ENCODE measurements at places on chromosomes 3 and 15.
A peak's percentile ranks its signal among the peaks of the same experiment; 100 is the strongest.

DNA sequence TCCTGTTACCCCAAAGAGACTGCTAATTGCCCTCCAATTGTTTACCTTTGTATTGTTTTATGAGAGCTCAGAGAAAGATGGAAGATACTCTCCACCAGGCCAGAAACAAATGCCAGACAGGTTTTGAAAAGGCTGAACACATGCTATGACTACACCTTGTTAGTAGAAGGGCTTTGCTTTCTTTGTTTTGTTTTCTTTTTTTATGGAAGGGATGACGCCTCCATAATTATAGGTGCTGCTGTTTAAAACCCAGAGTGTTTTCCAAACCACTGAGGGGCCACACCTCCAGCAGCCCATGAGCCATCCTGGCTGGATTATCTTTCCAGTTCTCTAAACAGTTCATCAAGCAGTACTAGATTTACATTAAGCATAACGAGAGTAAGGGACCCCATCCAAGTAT is 5.6 kb upstream of the FOXP1 start:
- DNase-seq, result no peak

GRCh38 chr3:157533298-157534070 is 30.3 kb upstream of the VEPH1 start:
- DNase-seq, result no peak

DNA sequence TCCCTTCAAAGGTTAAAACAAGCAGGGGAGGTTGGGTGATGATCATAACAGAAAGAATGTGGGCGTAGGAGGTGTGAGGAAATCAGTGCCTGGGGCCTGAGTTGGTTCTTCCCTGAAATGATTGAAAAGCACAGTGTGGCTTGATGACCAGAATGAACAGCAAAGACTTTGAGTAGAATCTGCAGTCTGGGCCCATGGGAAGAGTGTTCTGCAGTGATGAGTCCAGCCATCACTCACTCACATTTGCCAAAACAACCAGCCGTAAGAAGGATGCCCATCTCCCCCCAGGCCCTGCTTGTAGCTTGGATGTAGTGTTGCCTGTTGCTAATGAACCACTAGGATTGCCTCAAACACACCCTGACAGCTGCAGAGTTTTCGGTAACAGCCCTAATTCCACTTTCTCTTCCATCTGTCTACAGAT is 67.9 kb downstream of the VGLL3 start:
- DNase-seq, result no peak

GRCh38 chr3:17431004-17431403 is 311.4 kb downstream of the TBC1D5 start:
- DNase-seq, result no peak

DNA sequence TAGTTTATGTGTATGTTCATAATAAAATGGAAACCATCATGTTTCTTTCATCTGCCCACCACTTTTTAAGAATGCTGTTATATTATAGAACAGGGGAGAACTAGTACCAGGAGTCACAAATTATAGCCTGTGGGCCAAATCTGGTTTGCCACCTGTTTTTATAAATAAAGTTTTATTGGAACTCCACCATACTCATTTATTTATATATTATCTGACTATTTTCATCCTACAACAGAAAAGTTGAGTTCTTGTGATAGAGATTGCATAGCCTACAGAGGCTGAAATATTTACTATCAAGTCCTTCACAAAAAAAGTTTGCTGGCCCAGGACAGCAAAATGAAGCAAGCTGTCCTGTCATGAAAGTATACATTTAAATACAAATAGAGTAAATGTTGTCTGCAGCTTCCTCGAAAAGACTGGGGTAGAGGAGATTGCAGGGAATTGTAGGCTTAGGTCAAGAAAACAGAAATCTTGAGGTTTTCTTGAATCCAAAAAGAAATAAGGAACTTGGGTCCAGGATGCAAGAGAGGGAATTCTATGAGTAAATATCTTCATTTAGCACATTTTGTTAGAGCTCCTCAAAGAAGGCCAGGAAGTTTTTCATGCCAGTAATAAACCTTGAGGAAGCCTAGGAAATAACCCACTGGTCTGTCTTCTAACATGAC is 41.1 kb downstream of the FILIP1L start:
- no peak for DNase-seq

GRCh38 chr3:196274585-196274984 is 12.9 kb downstream of the PCYT1A start:
- peak; percentile 49 for DNase-seq

Data from effector CD4-positive, alpha-beta T cell (primary cell).